ENCODE measurements at places on chromosomes 3 and 15. TPM values are rescaled to one million over a fixed set of nuclear protein-coding genes. Genes with fewer than 3 reads are reported as not detected.

Gene HDC
- 0.39 TPM for polyA plus RNA-seq

Gene THSD4
- 48.5 TPM for polyA plus RNA-seq

Gene C3orf22
- polyA plus RNA-seq: not detected

Gene IL17RC
- polyA plus RNA-seq: 45.1 TPM

DNA sequence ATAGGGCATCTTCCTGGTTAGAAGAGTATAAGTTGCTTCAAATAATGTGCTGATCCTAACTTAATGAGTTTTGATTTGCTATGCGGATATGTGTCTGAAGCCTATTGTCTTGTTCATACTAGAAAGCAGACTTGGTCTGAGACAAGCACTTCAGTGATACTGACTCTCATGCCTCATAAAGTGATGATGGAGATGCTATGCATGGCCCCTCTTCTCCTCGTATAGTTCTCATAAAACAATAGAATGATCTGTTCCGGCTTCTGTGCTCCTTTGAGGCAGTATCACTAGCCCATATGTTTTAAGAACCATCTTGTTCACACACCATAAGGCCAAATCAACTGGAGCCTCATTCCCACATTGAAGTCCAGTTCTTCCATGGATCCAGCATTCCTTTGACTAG is 222.1 kb downstream of the LRTM1 start:
- DNase-seq: no peak

- no peak for DNase-seq
These were observed 39.3 kb downstream of the C2CD4B start for GRCh38 chr15:62125773-62126172.

- DNase-seq: no peak
These were observed 6.3 kb downstream of the KAT2B start for GRCh38 chr3:20046556-20046955.

DNA sequence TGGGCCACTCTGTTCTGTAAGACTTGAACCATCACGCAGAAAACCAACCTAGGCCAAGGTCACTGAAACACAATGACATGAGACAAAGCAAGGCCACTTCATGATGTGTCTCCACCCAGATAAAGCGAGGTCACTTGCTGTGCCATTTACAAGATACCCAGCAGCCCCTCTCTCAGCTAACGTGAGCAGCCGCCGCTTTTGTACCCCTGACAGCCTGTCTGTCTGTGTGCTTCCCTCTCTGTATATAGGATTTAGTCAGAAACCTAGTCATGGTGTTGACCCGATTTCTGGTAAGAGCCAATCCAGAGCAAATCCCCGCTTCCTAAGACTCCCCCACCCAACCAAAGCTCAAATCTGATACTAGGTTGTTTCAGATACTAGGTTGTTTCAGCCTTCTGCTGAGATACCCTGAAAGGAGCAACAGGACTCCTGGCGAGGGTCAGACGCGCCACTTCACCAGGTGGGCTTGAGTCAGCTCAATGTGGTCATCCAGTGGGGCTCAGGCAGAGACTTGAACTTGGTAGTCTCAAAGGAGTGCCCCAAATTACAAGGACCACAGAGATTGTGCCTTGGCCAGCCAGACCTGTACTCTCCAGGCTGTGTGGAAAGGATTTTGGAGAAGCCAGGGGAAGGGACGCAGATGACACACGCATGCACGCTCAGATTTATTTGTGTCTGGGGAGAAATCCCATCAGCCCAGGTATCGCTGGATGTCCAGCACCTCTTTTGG is 3.1 kb upstream of the ZXDC start:
- no peak for DNase-seq

- no peak for DNase-seq
These were observed 21.2 kb downstream of the CMTM7 start for GRCh38 chr3:32412887-32413286.

All from left renal cortex interstitium (tissue), 4 donors.